Ascending aorta (tissue), 2 donors: ENCODE measurements at places on chromosomes 1 and 21. TPM values are rescaled to one million over a fixed set of nuclear protein-coding genes. Genes with fewer than 3 reads are reported as not detected.

DNA sequence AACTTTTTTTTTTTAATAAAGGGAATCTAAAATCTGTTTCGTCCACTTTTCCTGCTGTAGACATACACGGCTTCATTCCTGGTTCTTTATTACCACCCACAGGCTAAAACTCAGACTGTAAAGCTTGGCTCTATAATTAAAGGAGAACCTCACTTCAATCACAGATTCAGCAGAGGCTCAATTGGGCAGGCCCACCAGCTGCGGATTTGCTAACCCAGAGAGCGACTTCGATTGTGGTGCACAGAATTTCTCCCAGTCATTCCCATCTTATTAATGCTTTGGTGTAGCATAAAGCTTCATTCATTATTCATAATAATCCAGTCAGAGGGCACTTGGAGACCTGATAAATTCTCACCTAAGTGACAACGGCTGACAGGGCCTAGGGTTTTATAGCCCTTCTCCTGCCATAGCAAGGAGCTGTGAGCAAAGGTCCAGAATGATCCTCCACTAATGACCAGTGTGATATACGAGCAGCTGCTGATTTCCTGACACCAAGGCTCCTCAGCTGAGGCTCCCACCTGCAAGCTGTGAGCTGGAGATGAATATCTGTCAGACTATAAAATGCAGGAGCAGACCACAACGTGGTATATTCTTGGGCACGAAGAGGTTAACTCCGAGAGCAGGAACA lies 149.0 kb downstream of the ATP6V1G3 start:
- H3K4me1 ChIP-seq = no peaks in the 10 kb centered on the region
- H3K27me3 ChIP-seq = no peaks in the 10 kb centered on the region
- no peak overlapping the region for H3K4me3 ChIP-seq
- no peaks in the 10 kb centered on the region for H3K36me3 ChIP-seq
- H3K27ac ChIP-seq = no peak overlapping the region

GRCh38 chr1:103616362-103616761 lies 865 bp upstream of the AMY2A start:
- H3K4me3 ChIP-seq = no peak overlapping the region
- H3K27ac ChIP-seq = no peak overlapping the region
- no peak for DNase-seq
- H3K27me3 ChIP-seq = no peaks in the 10 kb centered on the region

GRCh38 chr1:191371626-191372025 lies 786.6 kb upstream of the RGS18 start:
- DNase-seq = no peak
- no peak overlapping the region for H3K27ac ChIP-seq

- no peak overlapping the region for H3K27ac ChIP-seq
- H3K27me3 ChIP-seq = no peaks in the 10 kb centered on the region
- DNase-seq = no peak
Measured at GRCh38 chr21:19683492-19683891, 1279.9 kb upstream of the TMPRSS15 start.

GRCh38 chr1:103058391-103058790 lies 49.9 kb downstream of the COL11A1 start:
- no peaks in the 10 kb centered on the region for H3K27me3 ChIP-seq
- H3K4me1 ChIP-seq = no peaks in the 10 kb centered on the region
- no peak for DNase-seq
- no peak overlapping the region for H3K27ac ChIP-seq
- no peak overlapping the region for H3K4me3 ChIP-seq

- no peak for DNase-seq
- no peaks in the 10 kb centered on the region for H3K36me3 ChIP-seq
- H3K27ac ChIP-seq = no peak overlapping the region
- H3K27me3 ChIP-seq = no peaks in the 10 kb centered on the region
- H3K4me1 ChIP-seq = no peaks in the 10 kb centered on the region
- no peak overlapping the region for H3K4me3 ChIP-seq
Measured at GRCh38 chr1:87421809-87422208, 93.1 kb downstream of the LMO4 start.

Gene TMPRSS3
- not detected for total RNA-seq
